ENCODE measurements at places on chromosomes 11 and 22.

DNA sequence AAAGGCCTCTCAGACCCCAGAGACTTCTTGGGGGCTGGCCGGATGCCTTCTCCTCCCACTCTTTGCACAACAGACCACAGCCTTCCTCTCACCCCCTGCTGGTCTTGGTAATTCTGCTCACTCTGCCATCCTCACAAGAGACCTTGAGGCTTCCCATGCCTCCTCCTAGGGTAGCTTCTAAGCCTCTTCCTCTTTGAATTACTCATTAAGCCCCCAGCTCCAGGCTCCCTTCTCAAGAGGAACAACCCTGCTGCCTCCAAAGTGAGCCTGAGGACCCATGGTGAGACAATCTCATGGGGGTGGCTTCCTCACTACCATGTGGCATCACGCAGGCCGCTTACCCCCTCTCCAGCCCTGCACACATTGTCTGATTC lies 184.6 kb upstream of the SYT13 start:
- DNase-seq, result no peak

DNA sequence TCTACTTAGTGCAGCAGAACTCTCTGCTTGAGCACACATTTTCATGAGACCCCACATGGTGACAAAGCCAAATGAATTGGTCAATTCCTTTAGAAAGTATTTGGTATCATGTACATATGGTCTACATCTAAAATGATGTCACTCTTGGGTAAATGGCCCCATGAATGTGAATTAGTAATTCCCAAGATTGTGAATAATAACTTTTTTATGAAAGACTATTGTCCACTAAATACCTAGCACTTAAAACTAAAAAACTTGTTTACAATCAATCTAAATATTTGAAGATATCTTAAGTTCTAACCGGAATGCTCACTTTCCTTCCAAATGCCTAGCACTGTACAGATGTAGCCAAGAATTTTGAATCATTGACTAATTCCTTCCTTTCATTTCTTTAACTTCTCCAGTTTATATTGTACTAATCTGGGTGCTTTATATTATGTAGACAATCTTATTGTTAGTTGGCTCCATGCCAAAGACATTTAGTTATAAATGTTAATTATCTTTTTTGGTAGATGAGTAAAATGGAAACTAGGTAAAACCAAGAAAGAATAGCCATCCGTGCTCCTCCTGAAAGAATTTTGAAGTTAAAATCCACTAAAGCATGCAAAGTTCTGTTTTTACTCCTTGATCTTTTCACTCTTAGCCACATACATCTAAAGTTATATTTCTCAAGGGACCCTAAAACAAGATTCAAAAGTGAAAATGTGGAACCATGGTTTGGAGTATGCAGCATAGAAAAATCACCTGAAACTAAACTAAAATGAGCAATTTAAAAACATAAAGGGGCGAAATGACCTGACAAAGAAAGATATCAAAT lies 145.0 kb upstream of the ARHGAP20 start:
- DNase-seq, result no peak

DNA sequence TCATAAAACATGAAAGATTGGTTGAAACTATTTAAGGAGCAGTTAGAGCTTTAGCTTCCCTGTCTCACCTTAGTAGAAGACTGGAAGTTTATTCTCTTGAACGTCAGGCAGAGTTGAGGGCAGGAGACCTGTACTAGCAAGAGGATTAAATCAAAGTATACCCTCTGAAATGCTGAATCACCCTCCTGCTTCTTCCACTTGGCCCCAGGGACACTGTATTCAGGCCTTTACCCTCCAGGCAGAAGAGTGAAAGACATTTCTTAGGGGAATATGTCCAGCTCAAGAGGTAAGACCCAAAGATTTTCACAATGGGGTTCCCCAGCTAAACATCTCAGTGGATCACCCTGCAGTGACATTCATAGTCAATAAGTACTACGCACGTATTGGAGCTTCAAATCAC lies 11.9 kb downstream of the APOA4 start:
- no peak for DNase-seq

GRCh38 chr11:128341280-128342248 lies 245.8 kb downstream of the ETS1 start:
- DNase-seq, result peak; percentile 82

- no peak for DNase-seq
Observed at GRCh38 chr11:45647329-45647728, 18.1 kb downstream of the CHST1 start.

DNA sequence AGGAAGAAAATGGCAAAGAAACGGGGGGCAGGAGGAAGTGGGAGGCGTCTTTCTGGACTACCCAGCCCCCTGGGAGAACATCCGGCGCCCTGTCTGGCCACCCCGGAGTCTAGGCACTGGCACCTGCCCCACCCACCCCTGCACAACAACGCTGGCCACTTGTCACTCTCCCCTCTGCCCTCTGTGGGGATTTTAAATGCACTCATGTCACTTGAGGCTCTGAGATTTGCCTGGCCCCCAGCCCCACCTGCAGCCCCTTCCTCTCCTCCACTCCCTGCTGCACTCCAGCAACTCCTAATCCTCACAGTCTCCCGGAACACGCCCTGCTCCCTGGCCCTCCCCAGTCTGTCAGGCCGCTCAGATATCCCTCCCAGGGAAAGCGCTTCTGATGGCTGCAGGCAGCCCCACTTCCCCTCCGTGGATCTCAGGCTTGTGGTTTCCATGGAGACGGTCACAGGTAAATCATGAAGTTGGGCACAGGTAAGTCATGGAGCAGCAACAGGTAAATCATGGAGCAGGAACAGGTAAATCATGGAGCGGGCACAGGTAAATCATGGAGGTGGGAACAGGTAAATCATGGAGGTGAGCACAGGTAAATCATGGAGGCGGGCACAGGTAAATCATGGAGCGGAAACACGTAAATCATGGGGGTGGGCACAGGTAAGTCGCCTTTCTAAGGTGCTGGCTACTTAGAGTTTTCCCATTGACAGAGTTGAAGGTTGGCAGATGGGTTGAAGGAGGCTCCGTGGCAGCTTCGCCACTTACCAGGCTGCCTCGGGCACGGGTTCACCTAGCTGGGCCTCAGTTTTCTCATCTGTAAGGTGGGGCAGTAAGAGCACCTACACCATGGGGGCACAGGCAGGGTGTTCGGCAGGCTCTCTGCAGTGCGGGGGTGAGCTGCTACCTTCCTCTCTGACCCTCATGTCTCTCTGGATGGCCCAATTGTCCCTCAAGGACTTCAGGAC lies 79.0 kb upstream of the SHISAL1 start:
- DNase-seq, result no peak

DNA sequence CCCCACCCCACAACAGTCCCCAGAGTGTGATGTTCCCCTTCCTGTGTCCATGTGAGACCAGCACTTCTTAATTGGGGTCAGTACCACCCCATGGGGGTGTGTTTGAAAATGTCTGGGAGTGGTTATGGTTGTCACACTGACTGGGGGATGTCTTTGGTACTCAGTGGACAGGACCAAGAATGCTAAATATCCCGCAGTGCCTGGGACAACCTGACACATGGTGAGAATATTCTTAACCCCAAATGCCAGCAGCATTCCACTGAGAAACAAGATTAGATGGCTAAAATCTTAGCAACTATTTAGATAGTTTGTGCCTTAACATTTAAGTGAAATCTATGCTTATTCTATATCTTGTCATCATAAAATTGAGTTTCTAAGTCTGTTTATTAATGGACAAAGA lies 177.5 kb upstream of the ZBED5 start:
- no peak for DNase-seq

GRCh38 chr11:131713529-131714134 lies 343.2 kb downstream of the NTM start:
- DNase-seq, result no peak

GRCh38 chr11:74966651-74967050 lies 17.6 kb downstream of the SPCS2 start:
- DNase-seq, result no peak

All from CD4-positive, alpha-beta T cell treated with Interleukin-6 at 100 ng/mL for 8 hours (primary cell).